Hematopoietic multipotent progenitor cell treated with erythropoietin and hydrocortisone succinate and interleukin-3 and kit ligand, for 17 days (in vitro differentiated cells): ENCODE measurements at places on chromosomes 16 and 17.

GRCh38 chr17:63762161-63763078 is 11.0 kb downstream of the CCDC47 start:
- no peak for DNase-seq

- no peak for DNase-seq
Observed at GRCh38 chr17:13160296-13160695, 142.5 kb upstream of the ELAC2 start.

GRCh38 chr16:1645914-1646525 is 32.1 kb upstream of the JPT2 start:
- DNase-seq: peak; percentile 89

- no peak for DNase-seq
Observed at GRCh38 chr16:84499638-84500037, 4.8 kb downstream of the MEAK7 start.

DNA sequence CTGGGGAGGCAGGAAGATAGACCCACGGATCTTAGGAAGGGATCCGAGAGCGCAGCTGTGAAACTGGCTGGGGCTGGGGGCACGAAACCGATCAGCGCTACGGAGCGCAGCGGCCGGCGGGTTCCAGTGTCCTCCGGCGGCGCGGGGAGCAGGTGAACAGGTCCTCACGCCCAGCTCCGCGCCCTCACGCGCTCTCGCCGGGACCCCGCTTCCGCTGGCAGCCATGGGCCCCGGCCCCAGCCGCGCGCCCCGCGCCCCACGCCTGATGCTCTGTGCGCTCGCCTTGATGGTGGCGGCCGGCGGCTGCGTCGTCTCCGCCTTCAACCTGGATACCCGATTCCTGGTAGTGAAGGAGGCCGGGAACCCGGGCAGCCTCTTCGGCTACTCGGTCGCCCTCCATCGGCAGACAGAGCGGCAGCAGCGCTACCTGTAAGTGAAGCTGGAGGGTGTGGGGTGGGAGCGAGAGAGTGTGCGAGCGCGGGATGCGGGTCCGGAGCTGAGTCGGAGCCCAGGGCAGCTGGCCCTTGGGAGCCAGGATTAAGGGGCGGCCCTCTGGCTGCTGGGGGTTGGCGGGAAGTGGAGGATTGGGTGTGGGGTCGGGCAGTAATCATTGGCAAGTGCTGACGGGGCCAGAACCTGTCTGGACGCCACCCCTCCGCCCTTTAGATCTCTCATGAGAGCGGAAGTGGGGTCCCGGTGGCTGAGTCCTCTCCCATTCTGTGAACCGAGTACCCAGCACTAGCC is 479 bp downstream of the ITGA3 start:
- no peak for DNase-seq

DNA sequence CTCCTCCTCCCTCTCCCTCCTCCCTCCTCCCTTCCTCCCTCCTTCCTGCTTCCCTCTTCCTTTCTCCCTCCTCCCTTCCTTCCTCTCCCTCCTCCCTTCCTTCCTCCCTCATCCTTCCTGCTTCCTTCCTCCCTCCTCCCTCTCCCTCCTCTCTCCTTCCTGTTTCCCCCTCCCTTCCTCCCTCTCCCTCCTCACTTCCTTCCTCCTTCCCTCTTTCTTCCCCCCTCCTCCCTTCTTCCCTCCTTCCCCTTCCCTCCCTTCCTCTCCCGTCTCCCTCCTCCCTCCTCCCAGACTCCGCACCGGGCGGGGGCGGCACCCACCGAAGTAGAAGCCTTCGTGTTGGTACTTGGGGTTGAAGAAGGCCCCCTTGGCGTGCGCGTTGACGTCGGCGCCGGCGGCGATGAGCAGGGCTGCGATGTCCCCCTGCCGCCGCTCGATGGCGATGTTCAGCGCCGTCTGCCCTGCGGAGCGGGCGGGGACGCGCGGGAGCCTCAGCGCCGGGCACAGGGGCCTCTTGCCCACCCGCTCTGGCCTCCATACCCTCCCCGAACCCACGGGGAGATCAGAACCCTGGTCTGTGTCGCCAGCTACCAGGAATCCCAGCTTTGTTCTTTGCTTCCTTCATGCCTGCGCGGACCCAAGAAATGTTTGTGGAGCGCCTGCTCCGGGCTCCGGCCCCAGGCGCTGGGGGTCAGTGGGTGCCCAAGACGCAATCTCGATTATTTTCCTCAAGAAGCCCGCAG is 22.2 kb downstream of the TRPV3 start:
- no peak for DNase-seq

DNA sequence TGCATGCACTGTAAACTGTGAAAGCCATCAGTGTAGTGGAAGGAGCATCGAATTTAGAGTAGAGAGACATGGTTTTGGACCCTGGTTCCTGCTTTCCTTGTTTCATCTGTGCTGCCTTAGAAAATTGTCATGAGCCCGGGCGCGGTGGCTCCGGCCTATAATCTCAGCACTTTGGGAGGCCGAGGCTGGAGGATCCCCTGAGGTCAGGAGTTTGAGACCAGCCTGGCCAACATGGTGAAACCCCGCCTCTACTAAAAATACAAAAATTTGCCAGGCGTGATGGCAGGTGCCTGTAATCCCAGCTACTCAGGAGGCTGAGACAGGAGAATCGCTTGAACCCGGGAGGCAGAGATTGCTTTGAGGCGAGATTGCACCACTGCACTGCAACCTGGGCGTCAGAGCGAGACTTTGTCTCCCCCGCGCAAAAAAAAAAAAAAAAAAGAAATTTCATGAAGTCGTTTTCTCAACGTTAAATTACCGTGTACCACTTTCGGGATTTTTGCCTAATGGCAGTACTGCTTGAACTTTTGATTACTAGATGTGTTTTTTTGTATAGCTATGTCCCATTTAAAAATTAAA is 912 bp downstream of the COQ7 start:
- DNase-seq: no peak

- no peak for DNase-seq
Observed at GRCh38 chr17:74117999-74118421, 85.5 kb upstream of the RPL38 start.
